ENCODE measurements at places on chromosomes 2 and 18.

DNA sequence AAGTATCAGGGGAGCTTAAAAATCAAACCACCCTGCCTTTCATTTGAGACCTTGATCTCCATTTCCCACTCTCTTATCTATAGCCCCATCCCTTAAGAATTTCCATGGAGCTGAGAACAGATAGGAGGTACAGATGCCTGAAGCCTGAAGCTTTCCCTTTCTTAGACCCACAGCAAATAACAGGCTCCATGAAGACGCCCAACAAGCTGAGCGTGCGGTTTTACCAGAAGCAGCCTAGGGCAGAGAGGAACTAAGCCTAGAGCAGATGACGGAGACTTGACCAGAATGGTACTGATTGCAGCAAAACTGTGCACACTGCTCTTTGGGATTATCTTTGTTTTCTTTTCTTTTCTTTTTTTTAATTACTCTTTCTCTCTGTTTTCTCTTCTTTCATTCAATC, 1.7 kb upstream of the ERBB4 start:
- peaks cover 29% of the 10 kb centered on the region for H3K27me3 ChIP-seq
- H3K27ac ChIP-seq: no peak overlapping the region
- peak; percentile 41 for DNase-seq
- no peaks in the 10 kb centered on the region for H3K4me1 ChIP-seq
- H3K36me3 ChIP-seq: no peaks in the 10 kb centered on the region

DNA sequence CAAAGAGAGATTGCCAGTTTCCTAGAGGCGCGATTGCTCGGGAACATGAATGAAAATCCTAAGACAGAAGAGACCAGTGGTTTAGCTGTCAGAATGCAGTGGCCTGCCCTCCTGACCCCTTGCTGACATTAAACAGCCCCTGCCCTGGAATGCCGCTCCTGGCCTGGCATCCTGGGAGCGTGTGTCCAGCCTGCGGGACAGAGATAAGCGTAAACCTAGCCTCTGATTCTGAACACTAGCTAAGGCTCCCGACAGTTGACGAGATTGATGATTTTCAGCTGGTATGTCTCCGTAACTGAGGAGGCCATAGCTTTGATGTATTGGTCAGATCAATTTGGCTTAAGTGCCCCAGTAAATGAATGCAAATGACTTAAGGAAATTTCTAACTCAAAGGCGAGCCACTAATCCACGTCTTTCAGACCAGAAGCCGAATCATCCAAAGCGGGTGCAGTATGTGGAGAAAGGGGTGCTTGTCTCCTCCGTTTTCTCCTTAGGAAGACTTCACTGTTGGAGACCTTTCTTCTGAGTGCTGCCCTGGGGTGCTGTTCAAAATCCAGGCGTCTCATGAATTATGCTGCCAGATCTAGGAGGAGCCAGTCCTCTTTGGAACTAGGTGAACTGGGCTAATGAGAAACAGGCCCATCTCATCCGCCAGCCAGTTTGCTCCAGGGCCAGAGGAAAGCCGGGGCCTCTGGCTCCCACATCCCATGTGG, 142.5 kb upstream of the L3MBTL4 start:
- H3K27me3 ChIP-seq: no peaks in the 10 kb centered on the region
- H3K27ac ChIP-seq: no peak overlapping the region
- no peaks in the 10 kb centered on the region for H3K4me1 ChIP-seq
- H3K36me3 ChIP-seq: no peaks in the 10 kb centered on the region
- no peak overlapping the region for H3K4me3 ChIP-seq

GRCh38 chr18:75211953-75212750, 1.6 kb downstream of the TSHZ1 start:
- peak overlapping the region; percentile 11 for H3K4me3 ChIP-seq
- no peak overlapping the region for H3K27ac ChIP-seq
- DNase-seq: peak; percentile 65
- H3K27me3 ChIP-seq: peaks cover 13% of the 10 kb centered on the region
- no peaks in the 10 kb centered on the region for H3K36me3 ChIP-seq

DNA sequence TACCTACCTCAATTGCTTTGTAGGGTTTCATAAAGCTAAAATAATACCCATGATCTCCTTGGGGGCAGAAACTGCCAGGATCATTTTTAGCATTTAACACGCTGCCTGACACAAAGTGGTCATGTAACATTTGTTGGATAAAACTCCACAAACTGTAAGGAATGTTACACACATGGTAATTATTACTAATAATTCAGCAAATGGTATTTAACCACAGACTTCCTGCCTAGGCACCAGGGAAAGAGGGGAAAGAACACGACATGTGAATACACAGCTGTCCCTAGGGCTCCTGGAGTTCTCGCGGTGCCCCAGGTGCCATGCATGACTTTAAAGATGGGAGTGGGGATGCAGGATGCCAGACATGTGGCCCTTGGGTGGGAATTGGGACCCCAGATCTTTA, 43.5 kb downstream of the ASAP2 start:
- H3K36me3 ChIP-seq: no peaks in the 10 kb centered on the region
- H3K4me1 ChIP-seq: no peaks in the 10 kb centered on the region
- H3K27me3 ChIP-seq: no peaks in the 10 kb centered on the region
- no peak overlapping the region for H3K27ac ChIP-seq

GRCh38 chr2:110783196-110783873, 51.0 kb downstream of the ACOXL start:
- DNase-seq: no peak
- H3K36me3 ChIP-seq: no peaks in the 10 kb centered on the region
- no peaks in the 10 kb centered on the region for H3K4me1 ChIP-seq
- no peak overlapping the region for H3K27ac ChIP-seq
- H3K27me3 ChIP-seq: no peaks in the 10 kb centered on the region

DNA sequence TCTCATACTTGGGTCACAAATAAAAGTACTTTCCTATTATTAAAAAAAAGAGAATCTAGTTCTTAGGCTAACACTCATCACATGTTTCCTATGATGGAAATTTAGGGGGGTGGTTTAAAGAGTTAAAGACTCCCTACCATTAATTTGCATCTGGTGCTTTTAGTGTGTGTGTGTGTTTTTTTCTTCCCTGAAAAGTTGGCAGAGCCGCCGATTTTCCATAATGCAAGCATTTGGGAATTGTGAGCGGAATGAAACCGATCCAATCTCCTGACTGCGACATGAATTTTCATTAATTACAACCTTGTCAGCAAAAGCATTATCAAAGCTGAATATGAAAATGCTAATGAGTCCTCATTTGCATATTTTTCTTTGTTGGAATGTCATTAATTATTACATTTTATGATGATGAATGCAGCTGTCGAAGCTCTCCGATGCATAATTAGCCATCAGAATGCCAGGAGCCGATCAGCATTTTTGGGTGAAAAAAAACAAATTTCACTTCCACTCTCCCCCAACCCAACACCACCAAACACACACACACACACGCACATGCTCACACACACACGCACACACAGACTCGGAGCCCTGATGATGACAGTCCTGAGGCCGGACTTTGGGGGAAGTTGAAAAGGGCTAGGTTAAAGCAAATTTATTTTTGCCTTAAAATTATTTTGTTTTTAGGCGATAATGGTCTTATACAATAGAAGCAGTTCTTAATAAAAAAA, 165.4 kb downstream of the TCF4 start:
- DNase-seq: no peak
- no peak overlapping the region for H3K4me3 ChIP-seq
- no peaks in the 10 kb centered on the region for H3K27me3 ChIP-seq
- H3K36me3 ChIP-seq: no peaks in the 10 kb centered on the region
- H3K4me1 ChIP-seq: peaks cover 15% of the 10 kb centered on the region

- peak overlapping the region; percentile 14 for H3K27ac ChIP-seq
- no peak overlapping the region for H3K4me3 ChIP-seq
- H3K27me3 ChIP-seq: no peaks in the 10 kb centered on the region
- no peaks in the 10 kb centered on the region for H3K36me3 ChIP-seq
- peak; percentile 79 for DNase-seq
Measured at GRCh38 chr2:111705711-111706336, 178.2 kb downstream of the ANAPC1 start.

DNA sequence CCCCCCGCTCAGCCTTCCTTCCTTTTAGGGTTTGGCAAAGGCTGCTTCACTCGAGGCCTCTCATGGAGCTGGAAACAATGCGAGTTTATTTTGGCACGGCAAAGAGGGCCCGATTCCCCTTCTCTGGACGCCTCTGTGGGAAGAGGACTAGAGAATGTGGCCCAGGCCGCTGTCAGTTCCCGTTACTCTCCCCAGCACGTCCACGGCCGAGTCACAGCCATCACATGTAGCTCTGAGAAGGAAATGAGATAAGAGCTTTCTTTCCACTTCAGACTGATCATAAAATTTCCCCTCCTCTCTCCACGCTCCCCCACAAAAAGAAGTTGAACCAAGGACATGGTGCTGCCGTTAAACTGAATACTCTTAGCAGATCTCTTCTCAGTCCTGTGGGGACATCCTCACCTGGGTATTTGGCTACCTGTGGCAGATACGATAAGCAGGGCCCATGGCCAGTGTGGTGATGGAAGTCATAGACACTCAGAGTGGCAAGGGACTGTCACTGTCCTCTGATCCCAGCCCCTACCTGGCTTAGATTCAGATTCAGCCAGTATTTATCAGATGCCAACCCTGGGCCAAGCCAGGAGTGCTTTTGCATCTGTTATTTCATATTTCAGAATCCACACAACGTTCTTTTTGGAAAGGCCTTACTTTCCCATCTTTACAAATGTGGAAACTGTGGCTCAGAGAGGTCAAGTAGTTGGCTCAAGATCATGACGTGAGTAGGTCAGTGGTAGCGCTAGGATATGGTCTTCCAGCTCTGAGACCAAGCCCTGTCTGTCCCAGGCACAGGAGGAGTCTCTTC, 101.2 kb downstream of the MCFD2 start:
- H3K27ac ChIP-seq: no peak overlapping the region
- no peaks in the 10 kb centered on the region for H3K27me3 ChIP-seq
- no peak overlapping the region for H3K4me3 ChIP-seq
